GM23248 (cell line): ENCODE measurements at places on chromosomes 12 and 14. TPM values are rescaled to one million over a fixed set of nuclear protein-coding genes. Genes with fewer than 3 reads are reported as not detected.

The GLRX5 gene
- polyA plus RNA-seq = 48.7 and 48.9 TPM in 2 replicates

The GPRC5A gene
- 84.8 and 85.9 TPM in 2 replicates for polyA plus RNA-seq

The TAS2R9 gene
- polyA plus RNA-seq = not detected in 2 replicates

The KRT75 gene
- polyA plus RNA-seq = not detected in 2 replicates

The BATF gene
- 0.56 TPM in 1 of 2 replicates, not detected in the other for polyA plus RNA-seq

The ARMH4 gene
- polyA plus RNA-seq = 6.5 and 8.7 TPM in 2 replicates

The NXPH4 gene
- 5.4 and 6.7 TPM in 2 replicates for polyA plus RNA-seq

The SLC38A4 gene
- 0.36 and 0.57 TPM in 2 replicates for polyA plus RNA-seq

The ZDHHC22 gene
- not detected in 2 replicates for polyA plus RNA-seq

The CLEC1B gene
- polyA plus RNA-seq = not detected in 2 replicates

The GPR162 gene
- polyA plus RNA-seq = 0.14 and 0.21 TPM in 2 replicates

The LIN7A gene
- 0.95 and 1.6 TPM in 2 replicates for polyA plus RNA-seq

The EPS8 gene
- polyA plus RNA-seq = 100 and 103 TPM in 2 replicates

The CRIP1 gene
- polyA plus RNA-seq = 32.7 and 37.7 TPM in 2 replicates

The HCAR1 gene
- not detected in 2 replicates for polyA plus RNA-seq
